ENCODE measurements at places on chromosomes 1 and 21. TPM values are rescaled to one million over a fixed set of nuclear protein-coding genes. Genes with fewer than 3 reads are reported as not detected.
A peak's percentile ranks its signal among the peaks of the same experiment; 100 is the strongest.

GRCh38 chr1:199272628-199273086, 633.8 kb downstream of the PTPRC start:
- no peak for ATAC-seq

DNA sequence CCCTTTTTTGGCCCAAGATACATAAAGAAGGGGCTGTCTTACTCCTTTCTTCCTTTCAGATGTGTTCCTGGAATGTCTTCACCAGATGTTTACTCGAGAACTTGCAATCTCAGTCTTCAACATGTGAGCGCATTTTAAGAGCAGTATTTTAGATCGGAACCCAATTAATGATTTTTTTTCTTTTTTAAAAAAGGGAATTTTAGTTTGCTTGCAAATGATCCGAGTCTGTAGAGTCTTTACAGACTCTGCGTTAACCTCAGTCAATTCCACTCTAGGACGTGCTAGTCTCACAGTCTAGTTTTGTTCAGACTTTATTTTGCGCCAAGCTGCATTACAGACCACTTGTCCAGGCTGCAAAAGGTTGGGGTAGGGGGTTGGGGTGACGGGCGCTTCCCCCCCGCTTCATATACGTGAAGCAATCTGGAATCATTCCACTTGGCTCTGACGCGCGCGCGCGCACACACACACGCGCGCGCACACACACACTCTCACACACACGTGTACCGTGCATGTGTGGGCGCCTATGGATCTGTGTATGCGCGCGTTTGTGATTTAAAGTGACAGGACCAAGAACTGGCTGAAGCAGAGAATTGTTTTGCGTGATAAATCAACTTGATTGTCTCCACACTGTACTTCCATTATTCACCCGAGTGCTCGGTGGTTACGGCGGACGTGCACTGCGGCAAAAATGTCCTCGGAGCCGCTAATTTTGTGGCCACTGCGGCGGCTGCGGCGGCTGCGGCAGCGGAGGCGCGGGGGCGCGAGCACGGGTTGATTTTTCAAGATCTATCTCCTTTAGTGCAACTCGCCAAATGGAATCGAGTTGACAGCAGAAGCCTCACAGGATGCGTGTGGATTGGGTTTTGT, 25.6 kb upstream of the NFIA start:
- peak; percentile 85 for ATAC-seq

DNA sequence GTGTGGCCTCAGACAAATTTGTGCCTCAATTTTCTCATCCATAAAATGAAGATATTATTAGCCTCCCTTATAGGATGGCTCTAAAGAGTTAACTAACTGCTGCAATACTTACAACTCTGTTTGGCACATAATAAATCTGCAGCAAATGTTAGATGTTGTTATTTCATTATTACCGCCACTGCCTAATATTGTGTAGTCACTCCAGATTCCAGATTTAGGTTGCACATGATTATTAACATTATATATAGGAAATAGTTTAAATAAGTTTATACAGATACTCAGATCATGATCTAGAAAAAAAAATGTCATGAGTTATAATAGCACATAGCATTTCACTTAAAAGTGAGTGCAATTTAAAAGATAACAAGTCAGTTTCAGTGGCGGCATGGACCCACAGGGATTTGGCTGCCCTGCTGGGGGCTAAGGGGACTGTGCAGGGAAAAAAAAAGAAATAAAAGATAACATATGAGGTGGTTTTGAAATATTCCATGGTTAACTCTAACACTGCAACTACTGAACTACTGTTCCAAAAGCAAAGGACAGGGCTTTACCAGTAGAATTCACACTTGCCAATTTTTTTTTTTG, 170.4 kb downstream of the TGFBR3 start:
- no peak for ATAC-seq

ZZZ3 gene
- 69.5 TPM for total RNA-seq

- ATAC-seq: no peak
Measured at GRCh38 chr1:77280962-77281361, 857 bp upstream of the AK5 start.

DNA sequence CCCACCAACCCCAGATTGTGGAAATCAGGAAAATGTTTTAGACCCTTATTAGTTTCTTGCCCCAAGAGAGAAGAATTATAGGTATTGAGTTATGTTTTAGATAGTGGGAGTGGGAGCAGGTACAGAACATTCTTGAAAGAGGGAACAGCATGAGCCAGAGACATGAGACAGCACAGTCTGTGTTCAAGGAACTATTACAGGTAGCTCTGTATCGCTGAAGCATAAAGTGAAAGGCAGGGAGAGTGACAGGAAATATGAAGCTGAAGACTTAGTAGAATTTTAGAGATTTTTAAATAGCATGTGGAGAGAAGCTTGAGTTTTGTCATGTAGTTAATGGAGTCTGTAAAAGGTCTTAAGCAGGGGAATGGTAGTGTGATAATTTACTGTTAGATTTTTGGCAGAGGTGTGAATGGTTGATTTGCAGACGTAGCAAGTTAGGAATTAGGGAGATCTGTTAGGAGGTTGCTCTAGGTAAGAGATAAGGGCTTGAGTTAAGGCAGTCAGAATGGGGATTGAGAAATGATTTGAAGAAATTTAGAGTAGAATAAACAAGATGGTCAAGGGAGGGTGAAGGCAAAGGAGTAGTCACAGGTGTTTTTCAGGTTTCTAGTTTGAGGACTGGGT, 11.6 kb downstream of the SUCO start:
- no peak for ATAC-seq

C1orf56 gene
- 8.1 TPM for total RNA-seq

DNA sequence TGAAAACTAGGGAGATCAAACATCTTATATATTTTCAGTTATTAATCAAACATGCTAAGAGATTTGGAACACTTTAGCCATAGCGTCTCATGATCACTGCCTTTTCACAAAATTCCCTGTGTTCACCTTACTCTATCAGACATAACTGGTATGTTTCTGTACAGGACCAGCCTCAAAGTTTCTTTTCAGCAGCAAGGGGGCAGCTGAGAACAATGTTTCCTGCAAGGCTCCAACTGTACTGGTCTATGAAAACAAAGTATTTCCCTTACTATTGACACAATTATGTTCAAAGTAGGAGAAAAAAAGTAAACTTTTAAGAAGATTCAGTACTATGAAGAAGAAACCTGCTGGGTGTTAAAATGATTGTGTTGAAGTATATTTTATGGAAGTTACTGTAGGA, 98.5 kb downstream of the ATF6 start:
- peak; percentile 45 for ATAC-seq

CYYR1 gene
- total RNA-seq: 2.7 TPM

- no peak for ATAC-seq
Measured at GRCh38 chr21:24224422-24224821, 1382.9 kb downstream of the MRPL39 start.

DNA sequence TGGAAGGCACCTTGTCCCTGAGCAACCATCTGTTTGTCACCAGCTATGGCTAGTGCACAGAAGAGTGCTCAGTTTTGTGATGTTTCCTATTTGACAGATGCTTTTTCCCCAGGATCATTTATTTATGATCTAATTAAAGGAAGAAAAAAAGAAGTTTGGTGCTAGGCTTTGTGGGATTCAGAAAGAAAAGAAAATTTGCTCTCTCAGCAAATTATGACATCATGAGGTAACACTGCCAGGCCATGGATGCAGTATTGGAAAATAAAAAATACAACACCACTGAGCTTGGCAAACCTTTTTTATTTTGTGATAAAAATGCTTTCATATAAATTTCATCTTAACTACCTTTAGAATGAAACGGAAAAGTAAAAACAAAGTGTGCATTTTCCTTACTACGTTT, 15.5 kb upstream of the ADAM30 start:
- ATAC-seq: no peak

SHC1 gene
- total RNA-seq: 93.0 TPM

GRCh38 chr1:162918151-162918754, 57.3 kb upstream of the CCDC190 start:
- ATAC-seq: no peak

DNA sequence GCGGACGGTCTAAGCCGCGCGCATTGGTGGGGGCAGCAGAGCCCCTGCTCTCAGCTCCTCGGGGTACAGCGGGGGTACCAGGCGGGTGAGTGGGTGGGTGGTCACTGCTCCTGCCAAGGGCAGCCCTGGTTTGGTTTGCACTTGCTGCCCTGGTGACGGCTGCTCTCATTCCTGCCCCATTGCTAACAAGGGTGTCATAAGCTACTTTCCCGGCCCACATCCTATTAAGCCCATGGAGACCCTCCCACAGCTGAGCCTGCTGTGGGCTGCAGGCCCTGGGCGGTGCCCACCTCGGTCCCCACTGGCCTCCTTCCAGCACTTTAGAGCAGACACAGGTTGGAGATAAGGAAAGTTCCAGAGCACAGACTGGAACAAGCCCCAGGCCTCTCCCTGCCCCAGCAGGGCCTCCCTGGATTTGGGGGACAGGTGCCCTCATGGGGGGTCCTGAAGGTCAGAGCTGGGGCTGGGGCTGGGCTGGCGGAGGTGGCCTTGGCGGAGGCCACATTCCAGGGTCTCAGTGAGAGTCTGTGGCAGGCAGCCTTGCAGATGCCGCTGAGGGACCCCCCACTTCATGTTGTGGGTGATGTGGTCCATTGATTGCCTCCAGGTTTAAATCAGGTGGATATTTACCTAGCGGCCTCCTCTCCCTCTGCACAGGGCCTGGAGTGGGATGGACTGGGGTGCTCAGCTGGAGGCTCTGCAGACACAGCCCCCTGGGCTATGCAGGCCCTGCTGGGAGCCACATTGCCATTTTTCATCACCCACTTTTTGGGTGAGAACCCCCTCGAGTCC, 27.0 kb downstream of the COL18A1 start:
- ATAC-seq: no peak

GRCh38 chr1:112040891-112041740, 51.6 kb upstream of the KCND3 start:
- no peak for ATAC-seq

DNA sequence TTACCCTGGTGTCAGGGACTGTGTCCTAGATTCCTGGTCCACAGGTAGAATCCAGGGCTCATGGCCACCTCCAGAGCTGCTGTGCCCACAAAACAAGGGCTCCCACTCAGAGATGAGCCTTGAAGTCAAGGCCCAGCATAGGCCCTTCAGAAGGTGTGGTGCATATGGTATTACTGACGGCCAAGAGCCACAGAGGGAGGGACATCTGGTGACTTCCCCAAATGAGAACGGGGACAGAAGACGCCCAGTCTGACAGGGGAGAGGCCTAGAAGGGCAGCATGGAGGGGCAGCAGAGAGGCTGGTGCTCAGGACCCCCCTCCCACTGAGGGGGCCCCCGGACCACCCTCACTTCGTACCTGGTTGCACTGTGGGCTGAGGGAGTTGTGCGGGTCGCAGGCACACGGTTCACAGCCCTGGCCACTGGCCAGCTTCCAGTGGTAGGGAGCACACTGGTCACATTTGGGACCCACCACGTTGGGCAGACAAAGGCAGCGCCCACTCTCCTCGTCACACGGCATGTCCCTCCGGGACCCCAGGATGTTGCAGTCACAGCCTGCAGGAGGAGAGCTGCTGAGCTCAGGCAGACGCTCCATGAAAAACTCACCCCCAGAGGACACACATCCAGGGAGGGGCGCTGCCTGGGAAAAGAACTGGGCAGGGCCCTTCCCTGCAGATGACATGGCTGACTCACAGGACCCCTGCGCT, 25.0 kb downstream of the LAMB3 start:
- peak; percentile 58 for ATAC-seq

GJC2 gene
- 0.83 TPM for total RNA-seq

GRCh38 chr1:90959352-90960206, 62.3 kb downstream of the ZNF644 start:
- peak; percentile 49 for ATAC-seq

GRCh38 chr1:16397120-16397519, 30.1 kb downstream of the SZRD1 start:
- ATAC-seq: no peak
